NCI-H2227 treated with DMSO at 0.1 percent for 48 hours (cell line): ENCODE measurements at places on chromosomes 11 and 22.

DNA sequence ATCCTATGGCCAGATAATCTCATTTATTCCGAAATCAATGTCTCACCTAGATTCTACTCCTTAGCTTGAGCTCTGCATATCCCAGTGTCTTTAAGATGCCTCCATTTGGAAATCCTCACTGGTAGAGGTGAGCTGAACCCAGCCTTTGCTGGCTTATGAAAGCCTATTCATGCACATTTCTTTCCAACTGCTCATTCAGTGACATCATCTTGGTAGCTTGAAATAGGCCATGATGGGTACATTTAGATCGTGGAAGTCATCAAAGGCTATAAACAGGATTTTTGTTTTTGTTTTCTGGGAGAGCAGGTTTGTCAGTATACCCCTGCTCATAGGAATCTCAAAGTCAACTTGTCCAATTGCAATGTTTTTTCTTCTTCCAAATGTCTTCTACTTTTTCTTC, 6.0 kb downstream of the NXPE1 start:
- no peak for DNase-seq

GRCh38 chr11:27520226-27520625, 13.7 kb upstream of the LIN7C start:
- no peak for DNase-seq

- no peak for DNase-seq
These were observed 1.2 kb downstream of the MAPK8IP2 start for GRCh38 chr22:50601669-50602337.

DNA sequence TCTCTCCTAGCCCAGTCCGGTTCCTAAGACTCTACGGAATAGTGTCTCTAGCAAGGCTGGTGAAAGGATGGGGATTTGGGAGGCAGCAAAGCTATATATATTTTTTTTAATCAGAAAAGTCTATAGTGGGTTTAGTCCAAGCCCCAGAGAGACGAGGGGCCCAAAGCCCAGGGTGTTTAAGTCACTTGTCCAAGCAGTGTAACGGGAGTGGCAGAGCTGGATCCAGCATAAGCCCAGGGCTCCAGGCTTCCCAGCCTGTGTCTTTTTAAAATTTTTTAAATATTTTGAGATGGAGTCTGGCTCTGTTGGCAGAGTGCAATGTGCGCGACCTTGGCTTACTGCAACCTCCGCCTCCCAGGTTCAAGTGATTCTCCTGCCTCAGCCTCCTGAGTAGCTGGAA, 6.8 kb downstream of the GRIK4 start:
- DNase-seq, result no peak

GRCh38 chr22:44340271-44341239, 27.8 kb upstream of the SHISAL1 start:
- DNase-seq, result no peak

DNA sequence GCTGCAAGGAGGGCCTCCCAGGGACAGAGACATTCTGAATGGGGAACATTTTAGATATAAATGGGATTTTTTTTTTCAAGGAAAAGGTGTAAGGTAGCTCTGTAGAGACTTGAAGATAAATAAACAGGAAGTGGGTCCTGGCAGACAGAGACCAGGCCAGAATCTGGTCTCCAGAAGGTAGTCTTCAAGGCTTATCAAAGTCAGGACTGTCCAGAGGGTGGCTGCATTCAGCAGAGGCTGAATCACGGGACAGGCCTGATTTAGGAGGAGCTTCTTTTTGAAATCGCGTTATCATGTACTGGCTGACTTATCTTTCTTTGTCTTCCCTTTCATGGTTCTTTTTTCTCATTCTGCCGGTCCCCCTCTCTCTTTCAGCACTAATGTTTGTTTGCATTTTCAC, 542.9 kb downstream of the NTM start:
- DNase-seq, result no peak

DNA sequence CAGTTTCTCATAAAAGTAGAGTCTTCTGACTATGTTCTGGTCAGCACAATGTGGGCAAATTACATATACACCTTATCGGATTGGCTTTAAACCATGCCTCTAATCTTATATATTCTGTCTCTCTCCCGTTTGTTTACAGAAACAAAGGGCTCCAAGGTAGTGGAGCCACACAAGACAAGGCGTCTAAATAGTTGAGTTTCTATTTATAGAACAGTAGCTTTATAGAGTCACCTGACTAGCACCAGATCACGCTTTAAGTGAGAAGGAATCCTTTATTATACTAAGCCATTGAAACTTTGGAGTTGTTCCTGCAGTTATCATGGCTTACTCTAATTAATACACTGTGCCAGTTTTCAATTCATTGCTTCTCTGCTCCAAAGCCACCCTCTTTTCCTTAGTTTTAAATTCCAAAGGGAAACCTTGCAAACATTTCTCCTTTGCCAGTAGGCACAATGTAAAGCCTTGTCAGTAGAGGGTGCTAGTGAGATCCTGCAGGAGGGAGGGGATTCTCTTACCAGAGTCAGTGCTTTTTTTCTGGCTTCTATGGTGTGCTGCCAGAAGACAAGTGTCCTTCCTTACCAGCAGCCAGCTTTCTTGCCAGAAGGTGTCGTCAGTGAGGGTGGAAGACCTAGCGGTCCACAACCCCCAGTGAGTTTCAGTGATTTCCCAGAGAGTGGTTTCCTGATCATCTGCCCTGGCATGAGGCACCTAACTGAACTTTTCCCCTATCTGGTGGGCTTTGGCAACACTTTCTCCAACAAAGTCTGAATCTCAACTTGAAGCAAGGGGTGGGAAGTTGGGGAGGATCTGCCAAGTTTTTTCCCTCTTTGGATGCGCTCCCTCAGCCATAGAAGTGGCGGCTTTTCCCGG, 71.7 kb downstream of the RAB38 start:
- DNase-seq, result no peak

GRCh38 chr22:48926136-48926535, 901.5 kb downstream of the BRD1 start:
- DNase-seq, result no peak

DNA sequence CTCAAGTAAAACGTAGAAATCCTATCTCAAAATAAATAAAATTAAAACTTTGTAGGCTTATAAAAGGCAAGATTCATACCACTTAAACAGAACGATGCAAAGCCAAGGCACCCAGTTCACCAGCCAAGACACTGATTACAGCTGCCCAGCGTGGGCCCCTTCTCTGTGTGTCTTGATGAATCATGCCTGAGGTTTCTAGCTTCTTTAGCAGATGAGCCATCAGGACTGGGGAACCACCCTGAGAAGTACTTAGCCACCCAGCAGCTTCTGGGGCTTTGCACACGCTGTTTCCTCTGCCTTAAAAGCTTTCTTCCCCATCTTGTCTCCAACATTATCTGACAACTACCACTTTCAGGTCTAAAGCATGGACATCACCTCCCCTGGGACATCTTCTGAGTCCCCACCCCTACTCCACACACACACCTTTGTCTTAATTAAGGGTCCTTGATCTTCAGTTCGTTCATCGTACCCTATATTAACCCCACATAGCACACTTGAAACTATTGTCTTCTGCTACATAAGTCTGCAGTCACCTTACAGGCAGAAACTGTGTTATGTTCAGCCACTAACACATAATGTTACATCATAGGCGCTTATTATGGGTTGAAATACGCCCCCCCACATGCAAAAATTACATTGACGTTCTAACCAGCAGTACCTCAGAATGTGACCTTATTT, 8.7 kb upstream of the LAYN start:
- DNase-seq, result no peak

GRCh38 chr11:121716060-121716459, 263.3 kb upstream of the SORL1-AS1 start:
- DNase-seq, result no peak

- no peak for DNase-seq
These were observed 764.8 kb upstream of the LUZP2 start for GRCh38 chr11:23732026-23732425.

GRCh38 chr11:19164230-19164855, 37.4 kb downstream of the CSRP3 start:
- peak; percentile 48 for DNase-seq

DNA sequence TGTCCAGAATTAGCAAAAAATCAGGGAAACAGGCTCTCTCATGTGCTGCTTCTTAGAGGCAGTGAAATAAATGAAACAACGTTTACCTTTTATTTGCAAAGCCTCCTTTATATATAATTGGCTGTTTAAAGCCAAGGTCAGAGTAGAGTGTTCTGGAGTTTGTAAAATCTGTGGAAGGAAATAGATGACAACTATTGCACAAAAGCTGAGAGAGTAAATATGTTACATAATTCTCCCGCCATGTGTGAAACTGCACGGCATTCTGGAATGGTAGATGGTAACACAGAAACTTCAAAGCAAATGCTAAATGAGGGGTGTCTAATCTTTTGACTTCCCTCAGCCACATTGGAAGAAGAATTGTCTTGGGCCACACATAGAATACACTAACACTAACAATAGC, 51.5 kb upstream of the FGF3 start:
- no peak for DNase-seq

DNA sequence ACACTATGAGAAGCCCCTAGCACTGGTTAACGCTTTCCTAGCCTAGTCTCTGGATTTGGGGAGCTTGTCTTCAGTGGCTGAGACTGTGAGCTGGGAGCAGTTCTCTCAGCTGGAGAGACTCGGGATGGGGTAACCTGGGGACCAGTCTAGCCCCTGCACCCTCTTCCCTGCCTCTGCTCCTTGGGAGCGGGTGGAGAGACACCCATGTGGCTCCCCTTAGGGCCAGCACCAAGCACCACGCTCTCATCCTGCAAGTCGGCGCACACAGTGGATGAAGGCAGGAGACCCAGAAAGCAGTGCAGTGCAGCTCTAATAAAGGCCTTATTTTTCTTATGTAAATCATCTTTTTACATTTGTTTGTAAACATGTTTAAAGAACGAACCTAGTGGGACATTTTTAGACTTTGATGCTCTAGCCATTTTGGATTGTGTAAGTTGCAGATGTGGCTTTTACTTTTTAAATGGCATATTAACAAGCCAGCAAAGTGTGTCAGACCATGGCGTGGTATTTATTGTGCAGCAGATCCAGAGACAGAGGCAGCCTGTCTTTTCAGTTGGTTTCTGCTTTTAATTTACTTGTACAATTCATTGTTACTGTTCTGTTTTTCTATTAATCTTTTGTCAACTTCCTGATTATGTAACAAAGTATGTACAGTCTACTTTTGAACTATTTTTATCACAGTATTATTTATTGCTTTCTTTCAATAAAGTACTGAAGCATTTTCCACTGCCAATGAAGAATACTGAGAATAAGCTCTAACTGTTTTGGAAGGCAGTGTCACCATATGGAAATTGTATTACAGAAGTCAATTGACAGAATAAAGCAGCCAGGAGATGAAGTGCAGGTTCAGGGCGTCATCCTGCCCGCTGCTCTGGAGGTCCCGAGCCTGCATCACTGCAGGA, 14.4 kb upstream of the CTTN start:
- DNase-seq, result no peak

DNA sequence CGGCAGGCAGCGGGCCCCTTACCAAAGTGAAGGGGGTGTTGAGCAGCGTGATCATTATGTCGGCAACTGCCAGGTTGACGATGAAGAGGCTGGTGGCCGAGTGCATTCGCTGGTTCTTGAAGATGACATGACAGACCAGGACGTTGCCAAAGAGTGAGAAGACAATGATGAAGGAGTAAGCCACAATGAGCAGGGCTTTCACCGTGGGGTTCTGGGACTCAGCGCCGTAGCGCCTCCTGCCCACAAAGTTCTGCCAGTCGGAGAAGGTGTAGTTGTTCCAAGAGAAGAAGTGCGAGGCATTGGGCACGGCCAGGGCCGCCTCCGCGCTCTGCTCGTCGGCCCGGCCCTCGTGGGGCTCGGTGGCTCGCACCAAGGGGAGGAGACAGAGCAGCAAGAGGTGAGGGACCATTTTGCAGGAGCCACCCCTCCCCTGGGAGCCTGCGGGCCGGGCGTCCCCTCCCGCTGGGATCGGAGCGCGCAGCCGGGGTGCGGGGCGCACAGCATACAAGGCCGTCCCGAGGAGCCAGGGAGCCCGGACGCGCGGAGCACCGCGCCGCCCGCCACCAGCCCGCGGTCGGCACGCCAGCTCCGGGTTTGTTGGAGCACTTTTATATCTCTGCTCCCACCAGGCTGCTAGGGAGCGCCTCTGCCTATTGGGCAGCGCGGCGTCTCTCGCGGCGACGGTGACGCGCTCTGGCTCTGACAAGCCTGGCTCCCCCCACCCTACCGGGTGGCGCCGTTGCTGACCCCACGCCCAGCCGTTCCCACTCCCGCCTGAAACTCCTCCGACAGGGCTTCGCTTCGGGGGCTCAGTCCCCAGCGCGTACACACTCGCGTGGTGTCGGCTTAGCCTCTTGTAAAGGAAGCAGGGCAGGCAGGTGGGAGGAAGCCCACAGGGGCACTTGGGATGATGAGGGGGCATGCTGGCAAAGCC, at the start of gene GPR83:
TSS of gene GPR83 (minus strand) at position 581 of the 934 bp plus-strand sequence. CDS start at position 409, 172 bp downstream.
- no peak for DNase-seq

DNA sequence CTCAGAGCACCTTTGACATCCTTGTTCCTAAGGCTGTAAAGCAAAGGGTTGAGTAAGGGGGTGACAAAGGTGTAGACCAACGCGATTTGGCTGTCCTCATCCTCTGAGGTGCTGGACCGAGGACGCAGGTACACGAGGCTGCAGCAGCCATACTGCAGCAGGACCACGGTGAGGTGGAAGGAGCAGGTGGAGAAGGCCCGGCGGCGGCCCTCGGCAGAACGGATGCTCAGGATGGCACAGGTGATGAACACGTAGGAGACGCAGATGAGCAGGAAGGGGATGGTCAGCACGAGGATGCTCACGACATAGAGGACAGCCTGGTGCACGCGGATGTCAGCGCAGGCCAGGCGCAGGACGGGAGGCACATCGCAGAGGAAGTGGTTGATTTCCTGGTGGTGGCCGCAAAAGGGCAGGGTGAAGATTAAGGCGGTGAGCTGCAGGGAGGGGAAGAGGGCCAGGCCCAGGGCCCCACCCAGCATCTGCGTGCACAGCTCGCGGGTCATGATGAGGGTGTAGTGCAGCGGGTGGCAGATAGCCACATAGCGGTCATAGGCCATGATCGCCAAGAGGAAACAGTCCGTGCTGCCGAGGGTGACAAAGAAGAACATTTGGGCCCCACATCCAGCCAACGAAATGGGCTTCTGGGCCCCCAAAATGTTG, 632 bp downstream of the OR10Q1 start:
- DNase-seq, result no peak

- DNase-seq, result no peak
These were observed 57.5 kb downstream of the ANO1 start for GRCh38 chr11:70135625-70136059.

DNA sequence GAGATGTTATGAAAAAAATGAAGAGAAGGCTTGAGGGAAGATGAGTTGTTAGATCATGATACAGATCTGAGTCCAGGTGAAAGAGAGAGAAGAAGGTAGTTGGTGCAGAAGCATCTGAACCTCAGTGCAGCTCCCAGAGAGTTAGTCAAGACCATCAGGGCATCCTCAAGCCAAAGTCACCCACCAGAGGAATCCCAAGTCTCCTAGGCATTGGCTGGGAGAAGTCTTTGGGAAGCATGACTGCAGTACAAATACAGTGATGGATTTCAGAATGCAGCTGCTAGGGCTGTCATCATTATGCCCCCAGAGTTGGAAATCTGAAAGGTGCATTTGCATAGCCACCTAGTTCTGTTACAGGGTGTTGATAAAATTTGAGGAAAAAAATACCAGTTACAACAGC, 59.7 kb upstream of the GALNT18 start:
- DNase-seq, result no peak

DNA sequence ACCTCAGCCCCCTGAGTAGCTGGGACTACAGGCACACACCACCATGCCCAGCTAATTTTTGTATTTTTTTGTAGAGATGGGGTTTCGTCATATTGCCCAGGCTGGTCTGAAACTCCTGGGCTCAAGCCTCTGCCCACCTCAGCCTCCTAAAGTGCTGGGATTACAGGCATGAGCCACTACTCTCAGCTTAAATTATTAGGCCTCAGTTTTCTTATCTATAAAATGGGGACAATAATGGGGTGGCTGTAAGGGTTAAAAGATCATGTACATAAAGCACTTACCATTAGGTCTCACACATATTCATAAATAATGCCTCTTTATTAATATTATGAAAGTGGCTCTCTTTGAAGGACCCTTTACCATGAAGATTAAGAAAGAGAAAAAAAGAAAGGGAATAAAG, 31.5 kb upstream of the CKAP5 start:
- DNase-seq, result no peak
